ENCODE measurements at places on chromosomes 1 and 21. TPM values are rescaled to one million over a fixed set of nuclear protein-coding genes. Genes with fewer than 3 reads are reported as not detected.

Gene LMOD1
- not detected for total RNA-seq

GRCh38 chr1:205528887-205529825 lies 24.7 kb downstream of the CDK18 start:
- peak; percentile 92 for DNase-seq

- peak; percentile 26 for DNase-seq
Measured at GRCh38 chr21:36589352-36589971, 109.5 kb upstream of the SIM2 start.

DNA sequence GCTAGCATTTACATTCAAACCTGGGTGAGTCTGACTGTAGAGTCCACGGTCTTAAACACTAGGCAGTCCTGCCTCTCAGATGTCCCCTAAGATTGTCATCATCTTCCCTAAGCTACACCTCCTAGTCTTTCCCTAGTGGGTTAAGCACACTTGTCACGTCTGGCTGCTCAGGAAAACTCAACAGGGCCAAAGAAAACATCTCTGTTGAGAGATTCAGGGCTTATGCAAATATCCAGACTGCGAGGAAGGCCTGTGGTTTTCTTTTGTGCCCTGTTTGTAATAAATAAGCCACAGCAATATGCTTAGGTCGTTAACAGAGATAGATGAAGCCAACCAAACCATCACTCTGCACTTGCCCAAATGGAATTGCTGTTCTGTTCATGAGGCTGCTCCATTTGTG lies 472.6 kb upstream of the DEPDC1 start:
- DNase-seq: no peak

Gene CCDC181
- not detected for total RNA-seq

DNA sequence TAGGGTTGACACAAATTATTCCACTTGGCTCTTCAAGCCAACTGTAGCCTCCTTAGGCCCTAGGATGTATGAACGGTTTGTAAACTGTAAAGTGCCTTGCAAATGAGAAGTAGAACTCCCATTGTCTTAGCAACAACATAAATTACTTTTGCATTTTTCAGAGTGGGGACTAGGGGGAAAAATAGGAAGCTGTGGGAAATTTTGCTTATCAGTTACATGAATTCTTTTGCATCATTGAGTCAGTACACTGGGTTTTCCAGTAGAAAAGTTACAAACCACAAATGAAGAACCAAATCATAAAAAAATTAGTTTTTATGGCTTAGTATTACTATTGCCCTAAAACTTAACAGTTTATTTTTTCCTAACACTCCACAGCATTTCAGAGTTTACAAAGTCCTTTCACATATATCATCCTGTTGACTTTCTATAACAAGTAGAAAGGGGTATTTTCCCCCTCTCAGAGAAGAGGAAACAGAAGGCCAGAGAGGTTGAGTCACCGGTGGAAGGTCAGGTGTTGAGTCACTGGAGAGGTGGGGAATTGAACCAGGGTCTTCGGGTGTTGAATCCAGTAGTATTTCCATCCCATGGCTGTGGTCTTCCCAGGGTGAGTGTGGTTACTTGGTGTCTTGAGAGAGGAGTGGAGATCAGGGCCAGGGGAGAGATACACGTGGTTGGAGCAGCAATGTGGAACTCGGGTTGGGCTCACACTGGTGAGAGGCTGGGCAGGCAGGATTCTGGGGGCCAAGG lies 71.9 kb upstream of the USP24 start:
- no peak for DNase-seq

GRCh38 chr1:221444346-221444745 lies 297.5 kb downstream of the DUSP10 start:
- DNase-seq: no peak
